ENCODE measurements at places on chromosomes 6 and 20.

GRCh38 chr20:5977975-5978374 is 27.5 kb downstream of the MCM8 start:
- DNase-seq, result no peak

- DNase-seq, result no peak
Observed at GRCh38 chr20:49964964-49965780, 17.6 kb upstream of the SNAI1 start.

DNA sequence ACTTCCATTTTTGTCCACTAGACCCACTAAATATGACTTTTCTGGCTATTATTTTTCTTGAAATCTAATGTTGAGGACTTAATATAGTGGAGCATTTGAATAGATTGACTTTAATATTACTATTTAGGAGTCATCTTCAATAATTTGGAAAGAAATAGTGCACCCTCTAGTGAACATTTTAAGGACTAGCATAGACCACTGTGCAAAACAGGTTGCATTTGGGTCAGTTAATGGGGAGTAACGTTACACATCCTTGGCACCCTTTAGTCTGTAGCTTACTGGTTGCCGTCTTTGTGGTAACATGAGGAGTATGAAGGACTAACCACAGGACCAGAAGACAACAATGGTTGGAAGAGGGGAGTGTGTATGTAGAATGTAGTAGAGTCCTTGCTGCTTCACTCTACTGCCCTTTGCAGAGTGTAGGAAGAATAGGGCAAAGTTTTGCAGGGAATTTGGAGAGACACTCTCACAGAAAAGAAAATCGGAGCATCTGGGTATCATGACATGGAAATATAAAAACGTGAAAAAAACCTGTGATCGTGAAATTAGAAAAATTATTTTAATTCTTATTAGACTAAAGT is 25.2 kb downstream of the RFPL4B start:
- DNase-seq, result no peak

DNA sequence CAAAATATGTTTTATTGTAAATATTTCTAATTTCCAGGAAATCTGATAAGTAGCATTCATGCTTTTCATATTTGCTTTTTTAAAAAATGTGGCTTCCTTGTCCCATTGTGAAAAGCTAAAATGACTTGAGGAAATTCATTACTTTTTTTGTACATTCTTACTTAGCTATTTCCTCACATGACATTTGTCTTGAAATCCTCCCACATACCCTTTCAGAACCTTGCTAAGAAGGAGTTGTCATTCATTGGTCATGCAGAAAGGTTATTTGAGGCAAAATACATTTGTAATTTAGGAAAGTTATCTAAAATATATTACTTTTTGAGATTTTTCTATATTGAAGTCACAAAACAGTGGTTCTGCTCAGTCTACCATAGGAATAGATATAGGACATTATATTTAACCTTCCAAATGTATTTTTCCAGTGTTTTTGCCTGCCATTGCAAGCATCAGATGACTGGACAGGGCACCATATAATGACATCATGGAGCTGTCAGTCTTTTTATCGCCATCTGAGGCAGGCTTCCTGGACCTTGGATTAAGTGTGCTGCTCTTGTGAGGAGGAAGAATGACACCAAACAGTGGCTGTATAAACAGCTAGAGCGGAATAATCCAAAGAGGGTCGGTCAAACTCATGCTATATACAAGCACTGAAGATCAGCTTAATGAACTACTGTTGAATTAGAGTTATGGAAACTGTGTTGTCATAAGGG is 109.4 kb upstream of the HCRTR2 start:
- no peak for DNase-seq

DNA sequence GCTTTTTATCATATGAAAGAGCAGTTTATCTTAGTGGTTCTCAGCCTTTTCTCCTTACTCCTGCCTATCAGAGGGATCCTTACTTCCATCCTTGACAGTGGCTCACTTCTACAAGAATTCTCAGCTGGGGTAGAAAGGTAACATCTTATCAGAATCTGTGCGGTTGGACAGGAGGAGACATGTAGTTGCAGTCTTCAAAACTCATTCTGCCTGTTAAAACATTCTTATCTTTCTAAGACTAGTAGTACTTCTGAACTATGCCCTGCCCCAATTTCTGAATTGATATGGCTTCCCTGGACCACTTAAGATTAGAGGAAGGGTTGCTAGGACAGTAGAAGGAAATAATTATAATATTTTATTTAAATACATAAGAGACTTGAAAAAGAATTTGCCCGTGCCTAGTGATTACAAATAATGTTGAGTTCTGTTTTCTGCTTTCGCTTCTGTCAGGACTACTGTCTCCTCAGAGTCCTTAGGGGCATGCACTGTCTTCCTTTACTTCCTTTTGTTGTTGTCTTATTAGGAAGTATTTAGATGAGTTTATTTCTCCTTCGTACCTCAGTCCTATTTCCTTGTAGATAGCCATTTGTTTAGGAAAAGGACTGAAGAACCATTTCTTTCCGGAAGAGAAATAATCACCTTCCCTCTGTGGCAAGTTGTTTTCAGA is 24.9 kb downstream of the BLTP3A start:
- DNase-seq, result no peak

DNA sequence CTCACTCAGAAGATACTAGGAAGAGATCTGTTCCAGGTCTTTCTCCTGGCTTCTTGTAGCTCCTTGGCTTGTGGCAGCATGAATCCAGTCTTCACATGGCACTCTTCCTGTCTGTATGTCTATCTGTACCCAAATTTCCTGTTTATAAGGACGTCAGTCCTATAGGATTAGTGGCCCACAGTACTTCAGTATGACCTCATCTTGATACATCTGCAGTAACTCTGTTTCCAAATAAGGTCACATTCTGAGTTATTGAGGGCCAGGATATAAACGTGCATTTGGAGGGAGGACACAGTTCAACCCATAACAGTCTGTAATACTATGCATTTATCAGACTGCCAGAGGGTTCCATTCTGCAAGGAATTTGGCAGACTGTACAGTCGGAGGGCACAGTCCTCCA is 57.6 kb upstream of the DYNLRB1 start:
- no peak for DNase-seq

- no peak for DNase-seq
Observed at GRCh38 chr6:154070657-154071056, 31.6 kb downstream of the OPRM1 start.

DNA sequence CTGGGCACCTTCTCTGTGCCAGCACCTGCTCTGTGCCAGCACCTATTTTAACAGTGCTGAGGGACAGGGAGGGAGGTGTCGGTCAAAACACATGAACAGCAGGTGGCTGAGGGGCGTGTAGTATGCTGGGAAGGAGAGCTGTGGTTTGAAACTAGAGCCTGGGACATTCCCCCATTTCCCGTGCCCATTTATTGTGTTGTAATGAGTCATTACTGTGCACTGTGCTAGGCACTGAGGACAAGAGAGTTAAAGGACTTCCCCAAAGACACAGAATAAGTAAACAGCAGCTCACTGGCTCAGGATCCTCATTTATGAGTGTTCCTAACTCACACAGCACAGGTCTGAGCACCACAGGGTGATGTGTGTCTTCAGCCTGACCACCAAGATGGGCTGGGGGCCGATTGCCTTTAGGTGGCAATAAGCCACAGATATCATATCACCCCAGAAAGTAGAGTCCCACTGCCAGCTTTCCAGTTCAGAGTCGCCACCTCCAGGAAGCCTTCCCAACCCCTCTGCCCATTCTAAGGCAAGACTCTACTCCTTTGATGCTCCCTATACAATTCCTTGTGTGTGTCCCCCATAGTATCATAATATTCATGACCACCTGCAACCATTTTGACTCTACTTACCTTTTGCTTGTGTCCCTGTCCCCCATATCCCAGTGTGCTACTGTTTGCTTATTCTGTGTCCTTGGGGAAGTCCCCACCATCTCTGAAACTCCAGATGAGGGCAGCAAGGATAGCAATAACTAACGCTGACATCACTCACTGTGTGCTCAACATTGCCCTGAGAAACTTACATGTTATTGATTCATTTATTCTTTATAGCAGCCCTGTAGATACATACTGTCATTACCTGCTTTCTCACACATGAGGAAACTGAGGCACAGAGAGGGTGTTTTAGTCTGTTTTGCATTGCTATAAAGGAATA is 87.3 kb downstream of the TOX2 start:
- DNase-seq, result no peak

All from GF-D8 (cell line).